Mesothelial cell of epicardium (in vitro differentiated cells): ENCODE measurements at places on chromosomes 3 and 15.

DNA sequence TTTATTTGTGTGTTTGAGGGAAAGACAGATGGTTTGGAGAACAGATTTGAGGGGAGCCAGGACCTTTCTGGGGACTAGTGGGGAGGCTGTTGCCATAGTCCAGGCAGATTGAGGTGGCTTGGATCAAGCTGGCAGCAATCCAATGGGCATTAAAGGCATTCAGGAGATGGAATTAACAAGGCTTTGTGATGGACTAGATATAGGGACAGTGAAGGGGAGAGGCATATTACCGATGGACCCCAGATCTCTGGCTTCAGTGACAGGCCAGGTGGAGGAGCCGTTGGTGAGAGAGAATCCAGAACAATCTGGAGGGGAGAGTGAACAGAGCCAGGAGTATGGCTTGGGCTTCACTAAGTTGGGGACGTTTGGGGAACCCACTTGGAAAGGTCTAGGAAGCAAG lies 124.8 kb downstream of the EEFSEC start:
- peaks cover 58% of the 10 kb centered on the region for H3K4me1 ChIP-seq
- H3K36me3 ChIP-seq: no peaks in the 10 kb centered on the region
- H3K27me3 ChIP-seq: no peaks in the 10 kb centered on the region
- peak overlapping the region; percentile 56 for H3K27ac ChIP-seq
- no peak overlapping the region for H3K4me3 ChIP-seq

GRCh38 chr3:29764041-29764440 lies 483.2 kb downstream of the RBMS3 start:
- H3K4me3 ChIP-seq: no peak overlapping the region
- peaks cover 49% of the 10 kb centered on the region for H3K4me1 ChIP-seq
- H3K27me3 ChIP-seq: no peaks in the 10 kb centered on the region
- no peak for DNase-seq
- H3K36me3 ChIP-seq: no peaks in the 10 kb centered on the region

GRCh38 chr3:187186801-187187421 lies 10.4 kb upstream of the RTP1 start:
- no peak for DNase-seq
- H3K36me3 ChIP-seq: no peaks in the 10 kb centered on the region
- H3K4me3 ChIP-seq: no peak overlapping the region

- DNase-seq: no peak
- peaks cover 52% of the 10 kb centered on the region for H3K36me3 ChIP-seq
- H3K27me3 ChIP-seq: no peaks in the 10 kb centered on the region
- H3K27ac ChIP-seq: no peak overlapping the region
Measured at GRCh38 chr3:129263161-129263910, 13.9 kb downstream of the COPG1 start.

DNA sequence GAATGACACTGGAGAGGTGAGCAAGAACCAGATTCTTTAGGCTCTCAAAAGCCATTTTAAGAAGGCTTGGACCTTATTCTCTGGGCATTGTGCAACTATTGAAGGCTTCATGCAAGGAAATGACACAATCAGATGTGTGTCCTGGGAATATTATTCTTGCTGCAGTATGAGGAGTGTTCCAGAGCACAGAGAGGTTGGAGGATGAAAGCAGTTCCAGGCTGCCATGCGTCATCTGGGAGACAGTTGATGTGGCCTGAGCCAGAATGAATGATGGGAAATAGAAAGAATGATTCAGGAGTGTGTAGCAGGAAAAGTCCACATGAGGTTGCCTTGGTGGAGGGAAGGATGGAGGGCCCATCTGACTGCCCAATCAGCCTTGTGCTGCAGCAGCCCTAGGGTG lies 123.1 kb downstream of the CHCHD6 start:
- no peak overlapping the region for H3K27ac ChIP-seq
- no peaks in the 10 kb centered on the region for H3K4me1 ChIP-seq
- DNase-seq: no peak
- H3K36me3 ChIP-seq: peaks cover 1% of the 10 kb centered on the region

DNA sequence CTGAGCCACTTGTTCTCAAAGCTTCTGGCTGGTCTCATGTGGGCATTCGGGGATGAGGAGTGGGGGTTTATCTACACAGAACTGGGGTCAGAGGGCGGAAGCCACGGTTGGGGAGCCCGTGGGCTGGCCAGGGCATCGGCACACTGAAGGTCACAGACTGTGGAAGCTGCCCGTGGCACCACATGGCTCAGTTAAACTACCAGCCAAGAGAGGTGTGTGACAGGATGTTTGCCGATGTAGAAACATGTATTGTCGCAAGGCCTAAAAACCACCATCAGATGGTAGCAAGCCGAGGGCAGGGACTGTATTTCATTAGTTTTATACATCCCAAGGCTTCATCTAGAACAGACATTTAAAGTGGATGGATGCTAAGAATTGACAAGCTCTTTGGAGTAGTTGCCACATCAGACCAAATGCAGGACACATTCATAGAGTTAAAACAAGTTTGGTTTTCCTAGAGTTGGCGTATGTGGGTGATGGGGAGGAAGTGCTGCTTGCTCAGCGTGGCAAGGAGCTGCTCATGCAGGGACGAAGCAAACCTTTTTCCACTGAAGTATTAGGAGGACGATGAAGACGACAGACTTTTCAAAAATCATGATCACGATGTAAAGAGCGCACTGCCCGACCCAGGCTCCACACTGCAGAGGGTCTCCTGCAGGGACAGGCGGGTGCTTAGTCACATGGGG lies 9.6 kb upstream of the MUSTN1 start:
- no peak overlapping the region for H3K27ac ChIP-seq
- no peaks in the 10 kb centered on the region for H3K27me3 ChIP-seq
- no peaks in the 10 kb centered on the region for H3K4me1 ChIP-seq
- H3K36me3 ChIP-seq: peaks cover 13% of the 10 kb centered on the region
- no peak overlapping the region for H3K4me3 ChIP-seq

GRCh38 chr3:144200466-144200865 lies 228.8 kb downstream of the DIPK2A start:
- H3K27me3 ChIP-seq: no peaks in the 10 kb centered on the region
- H3K4me1 ChIP-seq: peaks cover 22% of the 10 kb centered on the region
- peaks cover 4% of the 10 kb centered on the region for H3K36me3 ChIP-seq
- H3K4me3 ChIP-seq: no peak overlapping the region
- no peak overlapping the region for H3K27ac ChIP-seq

DNA sequence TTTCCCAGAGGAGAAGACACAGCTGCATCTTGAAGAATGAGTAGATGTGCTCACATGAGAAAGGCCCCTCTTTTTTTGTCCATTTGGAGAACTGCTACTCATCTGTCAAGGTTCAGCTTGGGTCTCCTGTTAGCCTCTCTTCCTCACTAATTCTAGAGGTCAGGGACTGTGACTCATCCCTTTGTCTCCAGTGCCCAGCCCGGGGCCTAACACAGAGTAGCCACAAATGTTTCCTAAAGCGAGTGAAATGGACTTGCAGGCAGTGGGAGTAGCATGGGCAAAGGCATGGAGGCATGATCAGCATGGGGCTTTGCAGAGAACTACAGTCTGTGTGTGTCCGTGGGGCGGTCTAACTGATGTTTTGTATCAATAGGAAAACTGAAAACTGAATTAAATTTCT lies 33.9 kb upstream of the MRPS22 start:
- no peak overlapping the region for H3K27ac ChIP-seq
- no peak overlapping the region for H3K4me3 ChIP-seq
- H3K27me3 ChIP-seq: peaks cover 11% of the 10 kb centered on the region
- DNase-seq: no peak
- H3K36me3 ChIP-seq: no peaks in the 10 kb centered on the region

DNA sequence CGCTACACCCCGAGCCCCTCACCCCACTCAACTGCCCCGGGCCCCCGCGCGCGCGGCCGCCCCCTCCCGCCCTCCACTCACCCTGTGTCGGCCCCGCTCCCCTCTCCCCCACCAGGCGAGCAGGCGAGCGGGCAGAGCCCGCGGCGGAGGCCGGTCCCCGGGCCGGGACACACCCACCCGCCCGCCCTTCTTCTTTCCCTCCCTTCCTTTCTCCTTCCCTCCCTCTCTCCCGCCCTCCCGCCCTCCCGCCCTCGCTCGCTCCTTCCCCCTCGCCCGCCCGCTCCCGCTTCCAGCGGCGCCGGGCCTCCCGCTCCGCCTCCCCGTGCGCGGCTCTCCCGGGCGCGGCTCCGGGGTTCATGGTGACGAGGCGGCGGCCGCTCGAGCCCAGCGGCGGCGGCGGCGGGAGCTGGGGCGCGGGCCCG lies at the start of gene CTDSPL:
CTDSPL (plus strand) TSS at position 261 of the 422 bp plus-strand sequence. CDS start 320 bp downstream, outside the sequence.
- no peaks in the 10 kb centered on the region for H3K27me3 ChIP-seq
- peaks cover 37% of the 10 kb centered on the region for H3K4me1 ChIP-seq
- DNase-seq: peak; percentile 58

- DNase-seq: no peak
- H3K4me3 ChIP-seq: no peak overlapping the region
- no peaks in the 10 kb centered on the region for H3K27me3 ChIP-seq
- no peak overlapping the region for H3K27ac ChIP-seq
Measured at GRCh38 chr15:52370010-52370409, 74.4 kb upstream of the MYO5C start.

DNA sequence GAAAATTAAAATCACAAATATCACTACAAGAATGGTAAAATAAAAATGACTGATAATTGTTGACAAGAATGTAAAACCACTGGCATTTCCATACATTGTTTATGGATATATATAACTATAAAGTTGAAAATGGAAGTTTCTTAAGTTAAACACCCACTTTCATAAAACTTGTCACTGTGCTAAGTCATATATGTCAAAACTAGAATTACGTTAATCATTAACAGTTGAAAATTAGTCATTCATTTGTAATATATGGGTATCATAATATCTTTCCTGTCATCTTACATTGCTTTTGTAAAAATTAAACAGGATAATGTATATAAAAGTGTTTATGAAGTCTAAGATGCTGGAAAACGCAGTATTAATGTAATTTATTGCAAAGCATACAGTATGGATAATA lies 1398.6 kb upstream of the ALCAM start:
- H3K27ac ChIP-seq: no peak overlapping the region
- DNase-seq: no peak
- H3K27me3 ChIP-seq: no peaks in the 10 kb centered on the region
- H3K4me3 ChIP-seq: no peak overlapping the region
- H3K36me3 ChIP-seq: no peaks in the 10 kb centered on the region
- no peaks in the 10 kb centered on the region for H3K4me1 ChIP-seq

DNA sequence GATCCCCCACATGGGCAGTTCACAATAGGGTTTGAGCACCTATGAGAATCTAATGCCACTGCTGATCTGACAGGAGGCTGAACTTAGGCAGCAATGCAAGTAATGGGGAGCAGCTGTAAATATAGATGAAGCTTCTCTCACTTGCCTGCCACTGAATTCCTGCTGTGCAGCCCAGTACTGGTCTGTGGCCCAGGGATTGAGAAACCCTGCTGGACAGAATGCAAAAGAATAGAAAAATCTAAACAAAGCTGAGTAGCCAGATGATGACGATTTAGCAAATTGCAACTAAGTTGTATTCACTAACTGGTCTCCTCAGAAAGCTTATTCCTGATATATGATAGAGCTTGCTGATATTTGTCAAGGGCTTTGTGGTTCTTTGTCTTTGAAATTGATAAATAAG lies 34.3 kb upstream of the APH1B start:
- H3K27ac ChIP-seq: no peak overlapping the region
- DNase-seq: no peak
- peaks cover 24% of the 10 kb centered on the region for H3K36me3 ChIP-seq
- H3K4me3 ChIP-seq: no peak overlapping the region
- no peaks in the 10 kb centered on the region for H3K27me3 ChIP-seq

GRCh38 chr3:143278721-143279120 lies 159.2 kb downstream of the CHST2 start:
- no peaks in the 10 kb centered on the region for H3K36me3 ChIP-seq
- H3K27ac ChIP-seq: no peak overlapping the region
- no peak for DNase-seq
- no peaks in the 10 kb centered on the region for H3K4me1 ChIP-seq
- peaks cover 4% of the 10 kb centered on the region for H3K27me3 ChIP-seq

GRCh38 chr3:13385373-13385965 lies 34.7 kb downstream of the NUP210 start:
- no peak overlapping the region for H3K4me3 ChIP-seq
- DNase-seq: no peak
- H3K4me1 ChIP-seq: no peaks in the 10 kb centered on the region
- peaks cover 12% of the 10 kb centered on the region for H3K36me3 ChIP-seq
- no peaks in the 10 kb centered on the region for H3K27me3 ChIP-seq

GRCh38 chr15:43204016-43204901 lies 16.6 kb downstream of the EPB42 start:
- no peak for DNase-seq
- H3K4me1 ChIP-seq: peaks cover 2% of the 10 kb centered on the region
- H3K27me3 ChIP-seq: peaks cover 39% of the 10 kb centered on the region
- no peak overlapping the region for H3K4me3 ChIP-seq

DNA sequence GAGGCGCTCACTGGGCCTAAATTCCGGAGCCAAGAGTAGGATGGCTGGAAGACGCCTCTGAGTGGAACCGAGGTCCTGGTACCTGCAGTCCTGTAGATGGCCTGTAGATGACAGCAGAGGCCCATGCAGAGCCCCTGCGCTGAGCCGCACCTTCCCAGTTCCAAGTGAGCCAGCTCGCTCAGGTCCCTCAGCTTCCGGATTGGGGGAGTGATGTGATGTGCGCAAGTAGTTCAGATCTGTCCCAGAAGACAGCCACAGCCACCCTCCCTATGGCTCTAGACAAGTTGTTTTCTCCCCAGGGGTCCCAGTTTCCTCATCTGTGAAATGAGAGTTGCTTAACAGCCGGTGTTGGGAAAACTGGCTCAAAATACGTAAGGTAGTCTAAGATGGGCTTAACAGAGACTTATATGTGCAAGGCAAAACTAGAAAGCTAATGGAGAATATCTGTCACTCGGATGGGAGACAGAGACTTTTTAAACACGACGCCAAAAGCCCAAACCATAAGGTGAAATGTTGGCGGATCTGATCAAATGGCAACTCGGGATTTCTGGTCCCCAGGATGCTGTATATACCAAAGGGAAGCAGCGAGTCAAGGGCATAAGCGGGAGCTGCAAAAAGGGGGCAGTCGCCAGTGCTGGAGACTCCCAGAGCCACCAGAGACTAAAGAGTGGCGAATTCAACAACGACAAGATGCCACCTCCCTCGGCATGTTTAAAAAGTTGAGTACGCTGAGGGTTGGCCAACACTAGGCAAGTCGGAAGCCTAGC lies 765 bp upstream of the MAPKAPK3 start:
- peaks cover 4% of the 10 kb centered on the region for H3K36me3 ChIP-seq
- H3K4me3 ChIP-seq: peak overlapping the region; percentile 79
- peak; percentile 89 for DNase-seq
- peaks cover 34% of the 10 kb centered on the region for H3K4me1 ChIP-seq
- H3K27me3 ChIP-seq: peaks cover 5% of the 10 kb centered on the region

GRCh38 chr3:120636795-120637401 lies 40.8 kb downstream of the NDUFB4 start:
- H3K4me1 ChIP-seq: peaks cover 9% of the 10 kb centered on the region
- H3K36me3 ChIP-seq: no peaks in the 10 kb centered on the region
- DNase-seq: no peak
- H3K27me3 ChIP-seq: peaks cover 5% of the 10 kb centered on the region
- no peak overlapping the region for H3K4me3 ChIP-seq
- no peak overlapping the region for H3K27ac ChIP-seq

- no peak for DNase-seq
- peaks cover 27% of the 10 kb centered on the region for H3K27me3 ChIP-seq
- H3K36me3 ChIP-seq: no peaks in the 10 kb centered on the region
Measured at GRCh38 chr3:42298259-42298658, 32.3 kb upstream of the CCK start.

DNA sequence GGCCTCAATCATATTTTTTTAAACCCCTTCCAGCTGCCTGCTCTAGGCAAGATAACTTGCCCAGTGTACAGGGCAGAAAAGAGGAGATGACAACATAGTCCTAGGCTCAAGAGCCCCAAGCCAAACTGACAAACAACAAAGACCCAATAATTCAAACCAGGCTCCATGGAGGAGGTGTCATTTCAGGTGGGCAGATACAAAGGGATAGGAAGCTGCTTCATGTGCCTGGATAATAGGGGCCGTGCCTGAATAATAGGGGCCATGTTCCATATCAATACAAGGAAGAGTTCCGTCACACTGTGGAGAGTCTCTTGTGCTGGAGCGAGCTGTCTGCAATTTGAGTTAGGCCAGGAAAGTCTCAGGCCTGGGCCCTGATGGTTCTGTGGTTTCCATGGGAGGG lies 35.4 kb upstream of the TRIM71 start:
- H3K27me3 ChIP-seq: peaks cover 16% of the 10 kb centered on the region
- peak overlapping the region; percentile 37 for H3K4me3 ChIP-seq
- H3K4me1 ChIP-seq: peaks cover 4% of the 10 kb centered on the region
